Osteoblast (primary cell): ENCODE measurements at places on chromosomes 7 and 10.

DNA sequence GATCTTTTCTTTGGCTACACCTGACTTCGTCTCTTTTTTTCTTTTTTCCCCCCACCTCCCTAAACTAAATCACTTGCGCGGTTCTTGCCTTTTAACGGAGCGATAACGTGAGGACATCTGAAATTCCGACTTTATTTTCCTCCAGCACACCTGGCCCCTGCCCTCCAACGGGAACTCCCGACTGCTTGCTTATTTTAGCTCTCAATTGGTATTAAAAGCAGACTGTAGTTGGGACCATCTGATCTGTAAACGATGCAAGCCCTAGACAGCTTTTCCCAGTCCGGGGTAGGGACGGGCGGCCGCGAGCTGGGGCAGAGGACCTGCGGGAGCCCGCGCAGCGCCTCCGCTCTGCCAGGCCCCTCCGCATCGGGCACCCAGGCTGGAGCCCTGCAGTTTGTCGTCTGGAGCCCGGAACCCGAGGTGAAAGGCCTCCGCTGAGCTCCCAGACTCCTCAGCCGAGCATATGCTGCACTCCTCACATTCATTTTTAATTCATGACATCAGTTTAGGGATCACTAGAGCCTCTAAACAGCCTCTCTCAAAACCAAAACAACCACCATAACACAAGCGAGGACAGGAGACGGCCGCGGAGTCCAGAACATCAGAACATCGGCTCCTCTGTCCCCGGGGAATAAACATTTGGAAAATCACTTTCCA is 10.0 kb upstream of the EMX2 start:
- DNase-seq, result peak; percentile 68

DNA sequence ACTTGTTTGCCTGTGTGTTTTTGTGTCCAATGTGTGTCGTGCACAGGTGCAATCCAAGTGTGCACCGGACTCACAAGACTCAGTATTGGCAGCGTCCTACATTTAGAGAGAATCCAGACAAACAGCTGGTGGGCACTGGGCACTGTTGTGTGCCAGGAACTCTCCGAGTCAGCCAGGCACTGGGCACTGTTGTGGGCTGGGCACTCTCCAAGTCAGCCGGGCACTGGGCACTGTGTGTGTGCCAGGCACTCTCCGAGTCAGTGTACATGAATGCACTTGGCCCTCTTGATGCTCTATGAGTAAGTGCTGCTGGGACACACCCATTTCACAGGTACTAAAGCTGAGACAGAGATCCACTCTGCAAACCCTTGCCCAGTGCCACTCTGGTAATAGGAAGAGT is 303.5 kb downstream of the PTPRN2 start:
- DNase-seq, result peak; percentile 37

GRCh38 chr10:114682532-114682931 is 24.5 kb upstream of the ABLIM1 start:
- no peak for DNase-seq

DNA sequence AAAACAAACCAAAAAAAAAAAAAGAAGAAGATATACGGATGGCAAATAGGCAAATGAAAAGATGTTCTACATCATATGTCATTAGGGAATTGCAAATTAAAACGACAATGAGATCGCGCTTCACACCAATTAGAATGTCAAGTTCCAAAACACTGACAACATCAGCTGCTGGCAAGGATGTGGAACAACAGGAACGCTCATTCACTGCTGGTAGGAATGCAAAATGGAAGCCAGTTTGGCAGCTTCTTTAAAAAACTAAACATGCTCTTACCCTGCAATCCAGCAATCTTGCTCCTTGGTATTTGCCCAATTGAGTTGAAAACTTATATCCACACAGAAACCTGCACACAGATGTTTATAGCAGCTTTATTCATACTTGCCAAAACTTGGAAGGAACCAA is 34.8 kb downstream of the CALML5 start:
- no peak for DNase-seq

DNA sequence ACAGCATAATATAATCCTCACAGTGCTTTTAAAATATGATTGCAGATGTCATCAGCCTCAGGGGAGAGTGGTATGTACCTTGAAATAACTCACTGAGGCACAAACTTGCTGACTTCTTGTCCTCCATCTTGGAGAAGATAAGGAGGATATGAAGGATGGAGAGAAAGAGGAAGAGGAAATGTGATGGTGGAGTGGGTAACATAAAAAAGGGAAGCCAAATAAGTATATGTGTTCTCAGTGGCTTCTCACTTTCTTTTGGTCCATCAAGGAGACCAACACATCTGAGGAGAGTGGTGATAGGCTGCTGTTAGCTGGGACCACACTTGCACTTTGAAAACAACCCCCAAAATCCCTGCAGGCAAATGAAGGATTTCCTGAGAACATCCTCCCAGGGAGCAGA is 21.6 kb upstream of the ZNF37A start:
- no peak for DNase-seq

GRCh38 chr10:63720072-63720537 is 198.9 kb downstream of the REEP3 start:
- no peak for DNase-seq

GRCh38 chr7:19016140-19016539 is 101.3 kb downstream of the TWIST1 start:
- DNase-seq, result no peak

DNA sequence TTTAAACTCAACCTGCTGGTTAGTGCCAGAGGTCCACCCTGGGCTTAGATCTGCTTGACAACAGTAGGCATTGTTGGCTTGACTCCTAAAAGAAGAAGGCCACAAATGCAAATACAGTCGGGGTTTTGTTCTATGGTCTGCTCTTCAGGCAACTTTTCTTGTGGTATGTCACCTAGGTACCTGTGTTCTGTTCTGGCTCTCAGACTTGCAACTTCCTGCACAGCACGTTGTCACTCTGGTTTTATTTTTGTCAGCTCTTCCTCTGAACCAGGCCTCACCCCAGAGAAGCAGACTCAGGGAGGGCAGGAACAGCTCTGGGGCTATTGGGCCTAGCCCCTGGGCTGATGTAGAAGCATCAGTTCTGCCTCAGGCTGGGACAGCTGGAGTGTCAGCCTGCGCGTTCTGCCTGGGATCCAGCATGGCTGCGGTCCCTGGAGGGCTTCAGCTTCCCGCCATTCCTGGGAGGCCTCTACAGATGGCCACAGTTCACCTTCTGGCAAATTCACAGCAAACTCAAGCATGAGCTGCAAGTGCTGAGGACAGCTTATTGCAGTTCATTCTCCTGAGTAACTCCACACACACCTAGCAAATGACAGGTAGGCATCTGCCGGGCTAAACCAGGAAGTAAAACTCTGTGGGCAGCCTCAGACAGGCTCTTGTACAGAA is 11.0 kb upstream of the PDCD4 start:
- no peak for DNase-seq

DNA sequence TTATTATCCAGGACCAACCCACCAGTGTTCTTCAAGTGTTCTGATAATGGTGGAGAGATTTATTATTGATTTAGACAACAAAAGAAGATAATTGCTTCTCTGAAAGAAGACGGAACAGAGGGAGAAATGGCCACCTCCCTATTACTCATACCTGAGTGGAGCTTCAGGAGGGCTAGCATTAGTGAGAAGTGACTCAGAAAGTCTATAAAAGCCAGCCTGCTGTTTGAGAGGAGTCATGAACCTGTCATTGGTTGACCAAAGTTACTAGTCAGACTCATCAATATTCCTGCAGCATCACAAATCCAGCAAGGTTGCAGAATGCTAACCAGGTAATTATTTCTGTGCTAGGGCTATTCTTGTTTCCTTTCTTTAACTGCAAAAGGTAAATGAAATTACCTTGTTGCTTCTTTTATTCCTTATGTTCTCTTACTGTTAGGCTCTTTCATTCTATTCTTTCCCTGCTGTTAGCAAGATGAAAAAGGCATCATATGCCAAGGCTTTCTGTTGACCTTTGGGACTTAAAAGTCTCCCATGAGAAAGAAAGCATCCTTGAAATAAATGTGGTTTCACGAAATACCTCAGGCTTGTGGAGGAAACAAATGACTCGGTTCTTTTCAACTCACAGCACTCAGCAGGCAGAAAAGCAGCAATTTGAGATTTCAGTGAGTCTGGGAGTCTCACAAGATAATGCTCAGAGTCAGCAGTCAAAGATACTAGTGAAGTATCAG is 256.4 kb upstream of the PHYHIPL start:
- DNase-seq, result peak; percentile 89

GRCh38 chr7:312424-312823 is 22.5 kb downstream of the FOXL3 start:
- peak; percentile 17 for DNase-seq

DNA sequence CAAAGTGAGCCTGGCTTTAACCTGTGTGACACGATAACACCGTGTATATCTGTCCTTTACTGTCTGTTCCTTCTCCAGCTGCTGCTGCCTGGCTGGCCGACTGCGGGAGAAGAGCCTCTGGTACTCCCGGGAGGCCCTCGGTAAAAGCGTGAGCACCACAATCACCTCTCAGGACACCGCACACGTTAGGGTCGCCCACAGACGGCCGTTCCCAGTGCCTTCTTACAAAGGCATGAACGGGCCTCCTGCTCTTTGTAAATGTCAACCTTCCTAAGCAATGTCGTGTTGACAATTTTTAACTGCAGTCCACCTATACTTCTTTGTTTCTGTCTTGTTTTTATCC is 177.6 kb downstream of the DIP2C start:
- DNase-seq, result peak; percentile 17

DNA sequence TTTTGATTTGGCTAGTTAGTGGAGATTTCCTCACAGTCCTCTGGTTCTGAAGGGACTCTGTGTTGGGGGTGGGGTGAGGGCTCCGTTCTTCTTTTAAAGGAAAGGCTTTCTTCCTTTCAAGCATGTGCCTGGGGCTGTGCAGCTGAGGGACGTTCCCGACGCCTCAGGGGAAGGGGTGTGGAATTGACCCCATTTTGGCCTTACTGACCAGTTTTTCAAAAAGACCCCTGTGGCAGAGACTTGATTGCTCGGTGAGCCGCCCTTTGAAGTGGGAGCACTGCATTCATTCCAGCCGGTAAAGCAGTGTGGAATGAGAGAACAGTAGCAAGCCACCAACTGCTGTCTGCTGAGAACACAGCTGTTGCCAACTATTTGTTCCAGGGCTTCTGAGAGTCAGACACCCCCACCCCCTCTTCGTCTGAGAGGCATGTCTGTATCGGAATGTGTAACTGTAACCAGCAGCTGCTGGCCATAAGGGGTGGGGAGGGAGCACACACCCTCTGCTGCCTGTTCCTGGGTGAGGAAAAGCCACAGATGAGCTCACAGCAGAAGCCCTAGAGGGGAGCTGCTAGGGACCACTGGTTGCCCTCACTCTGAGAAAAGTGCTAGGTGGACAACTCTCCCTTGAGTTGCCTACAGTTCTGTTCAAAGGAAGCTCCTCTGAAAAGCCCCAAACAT is 33.2 kb downstream of the WBP1L start:
- peak; percentile 89 for DNase-seq

GRCh38 chr7:85596827-85597226 is 410.0 kb upstream of the SEMA3D start:
- no peak for DNase-seq

- peak; percentile 9 for DNase-seq
These were observed 18.3 kb downstream of the CLEC2L start for GRCh38 chr7:139541600-139542307.

DNA sequence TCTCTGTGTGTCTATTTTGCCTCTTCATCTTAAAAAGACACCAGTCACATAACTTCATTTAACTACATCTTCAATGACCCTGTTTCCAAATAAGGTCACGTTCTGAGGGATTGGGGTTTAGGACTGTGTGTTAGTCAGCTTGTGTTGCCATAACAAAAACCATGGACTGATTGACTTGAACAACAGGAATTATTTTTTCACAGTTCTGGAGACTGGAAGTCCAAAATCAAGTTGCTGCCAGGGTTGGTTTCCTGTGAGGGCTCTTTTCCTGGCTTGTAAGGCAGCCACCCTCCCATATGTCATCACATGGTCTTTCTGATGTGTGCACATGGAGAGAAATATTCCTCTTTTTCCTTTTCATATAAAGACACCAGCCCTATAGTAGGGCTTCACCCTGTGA is 55.3 kb downstream of the REEP3 start:
- no peak for DNase-seq
